Activated naive CD4-positive, alpha-beta T cell treated with anti-CD3 and anti-CD28 coated beads, Interleukin-2, amount 50 U/mL, for 72 hours (primary cell): ENCODE measurements at places on chromosomes 3 and 15.

GRCh38 chr15:79689030-79689429 is 207.8 kb downstream of the MTHFS start:
- DNase-seq, result no peak

- no peak for DNase-seq
These were observed 536 bp downstream of the SNAPC5 start for GRCh38 chr15:66496951-66497501.

DNA sequence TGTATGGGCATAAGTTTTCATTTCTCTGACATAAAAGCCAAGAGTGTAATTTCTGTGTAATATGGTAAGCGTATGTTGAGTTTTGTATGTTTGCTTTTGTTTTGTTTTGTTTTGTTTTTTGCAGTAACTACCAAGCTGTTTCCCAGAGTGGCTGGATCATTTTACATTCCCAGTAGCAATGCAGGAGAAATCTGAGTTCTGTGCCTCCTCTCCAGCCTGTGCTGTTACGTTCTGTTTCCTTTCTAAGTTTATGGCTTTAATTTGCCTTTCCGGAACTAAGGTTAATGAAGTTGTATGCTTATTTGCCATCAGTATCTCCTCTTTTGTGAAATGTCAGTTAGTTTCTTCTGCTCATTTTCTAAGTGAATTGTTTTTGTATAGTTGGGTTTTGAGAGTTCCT is 307.8 kb downstream of the GABRG3 start:
- no peak for DNase-seq

DNA sequence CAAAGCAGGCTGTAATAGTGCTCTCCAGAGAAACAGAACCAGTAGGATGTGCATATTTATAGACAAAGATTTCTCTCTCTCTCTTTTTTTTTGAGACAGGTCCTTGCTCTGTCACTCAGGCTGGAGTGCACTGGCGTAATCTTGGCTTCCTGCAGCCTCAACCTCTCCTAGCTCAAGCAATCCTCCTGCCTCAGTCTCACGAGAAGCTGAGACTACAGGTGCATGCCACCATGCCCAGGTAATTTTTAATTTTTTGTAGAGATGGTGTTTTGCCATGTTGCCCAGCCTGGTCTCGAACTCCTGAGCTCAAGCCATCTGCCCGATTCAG is 67.1 kb upstream of the CHD2 start:
- DNase-seq, result no peak

DNA sequence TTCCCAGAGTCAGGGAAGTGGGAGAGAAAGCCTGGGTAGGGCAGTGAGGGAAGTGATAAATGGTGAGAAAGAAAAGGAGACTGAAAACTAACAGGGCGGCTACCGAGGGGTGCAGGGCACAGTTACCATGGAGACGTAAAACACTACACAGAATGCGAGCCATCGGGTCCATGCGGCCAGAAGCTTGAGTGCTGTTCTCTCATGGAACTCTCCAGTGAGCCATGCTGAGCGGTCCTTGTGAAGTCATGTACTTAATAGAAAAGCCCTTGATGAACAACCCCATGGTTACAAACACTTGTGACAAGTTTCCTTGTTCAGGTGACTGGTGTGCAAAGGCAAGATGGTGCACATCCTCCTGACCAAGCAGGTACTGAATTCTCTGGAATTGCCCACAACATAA is 3.7 kb upstream of the PLA2G4F start:
- DNase-seq, result no peak

DNA sequence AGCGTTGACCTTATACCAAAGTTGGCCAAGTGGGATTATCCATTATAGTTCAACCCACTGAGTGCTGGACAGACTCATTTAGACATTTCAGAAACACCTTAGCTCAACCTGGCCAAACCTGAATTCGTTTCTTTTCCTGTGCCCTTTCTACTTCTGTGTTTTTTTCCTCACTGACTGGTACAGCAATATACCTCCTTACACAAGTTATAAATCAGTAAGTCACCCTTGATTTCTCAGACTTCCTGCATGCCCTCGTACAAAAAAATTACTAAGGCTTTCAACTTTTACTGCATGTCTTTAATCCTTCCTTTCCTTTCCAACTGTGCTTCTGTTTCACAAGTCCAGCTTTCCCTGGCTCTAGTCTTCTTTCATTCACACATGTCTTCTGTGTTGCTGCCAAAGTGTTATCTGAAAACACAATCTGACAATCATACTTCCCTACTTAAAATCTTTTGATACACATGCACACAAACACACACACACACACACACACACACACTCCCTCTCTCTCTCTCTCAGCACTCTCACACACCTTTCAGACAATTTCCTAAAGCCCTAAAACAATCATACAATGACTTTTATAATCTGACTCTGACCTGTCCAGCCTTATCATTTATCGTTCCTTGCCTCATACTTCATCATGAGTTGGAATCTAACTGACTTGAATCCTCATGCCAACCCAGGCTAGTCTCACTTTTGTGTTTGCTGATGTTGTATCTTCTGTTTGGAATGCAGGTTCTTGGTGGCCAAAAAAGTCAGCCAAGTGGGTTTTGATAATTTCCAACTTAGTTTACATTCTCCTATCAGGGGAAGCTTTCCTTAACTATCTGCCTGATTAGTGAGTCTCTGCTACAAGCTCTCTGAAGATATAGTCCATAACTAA is 436.4 kb downstream of the NAALADL2 start:
- DNase-seq, result no peak

DNA sequence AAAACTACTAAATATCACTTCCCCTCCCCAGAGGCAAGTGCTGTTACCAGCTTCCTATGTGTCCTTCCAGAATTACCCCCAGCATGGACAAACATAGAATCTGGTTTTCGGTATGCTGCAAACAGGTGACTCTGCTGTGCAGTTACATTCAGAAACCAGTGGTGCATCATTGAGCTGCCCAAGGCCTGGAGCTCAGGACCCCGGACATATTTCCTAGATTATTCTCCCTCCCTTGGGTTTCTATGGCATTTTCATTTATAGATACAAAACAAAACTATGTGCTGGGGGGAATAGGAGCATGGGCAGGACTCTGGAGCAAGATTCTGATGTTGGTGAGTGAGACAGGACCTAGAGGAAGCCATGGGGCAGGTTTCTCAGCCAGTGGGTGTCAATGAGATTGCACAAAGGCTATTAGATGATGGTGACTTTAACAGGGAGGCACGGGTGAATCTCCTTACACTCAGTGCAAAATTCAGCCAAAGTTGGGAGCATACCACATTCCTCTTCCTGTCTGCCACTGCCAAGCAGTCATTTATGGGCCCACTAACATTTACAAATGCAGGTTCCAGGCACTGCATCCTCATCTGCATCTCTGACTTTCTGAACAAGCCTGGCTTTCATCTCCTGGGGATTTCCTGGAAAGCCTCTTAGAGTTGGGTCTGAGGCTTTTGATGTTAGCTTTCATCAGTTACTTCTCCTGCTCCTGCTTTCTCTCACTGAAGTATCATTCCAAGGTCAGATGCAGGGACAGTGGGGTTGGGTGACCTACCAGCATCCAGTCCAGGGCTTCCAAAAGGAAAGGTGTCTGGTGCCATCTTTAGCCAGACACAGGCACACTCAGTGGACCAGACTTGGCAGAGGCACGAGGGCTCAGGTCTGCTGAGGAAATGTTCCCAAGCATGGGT is 44.5 kb downstream of the CMTM7 start:
- DNase-seq, result no peak

DNA sequence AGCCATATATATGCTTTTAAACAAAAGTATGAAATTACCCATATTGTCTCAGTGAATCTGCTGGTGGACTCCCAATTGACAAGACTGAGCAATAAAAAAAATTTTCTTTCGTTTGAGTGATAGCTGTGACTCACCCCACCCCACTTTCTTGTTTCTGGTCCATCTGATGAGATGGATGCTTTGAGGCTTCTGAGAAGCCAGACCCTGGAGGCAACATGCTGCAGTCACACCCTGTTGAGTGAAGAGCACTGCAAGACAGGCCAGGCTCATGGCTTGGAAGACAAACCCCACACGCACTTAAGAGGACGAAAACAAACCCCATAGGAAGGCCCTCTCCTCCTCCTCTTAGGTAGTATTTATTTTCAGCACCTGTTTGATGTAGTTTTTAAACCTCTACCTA is 276.0 kb upstream of the TTC14 start:
- DNase-seq, result no peak

- no peak for DNase-seq
These were observed 28.8 kb upstream of the GLCE start for GRCh38 chr15:69131362-69132220.

GRCh38 chr15:77607111-77607893 is 25.4 kb downstream of the LINGO1 start:
- DNase-seq, result no peak

GRCh38 chr3:121651684-121652083 is 9.0 kb downstream of the HCLS1 start:
- no peak for DNase-seq

GRCh38 chr3:54032598-54032997 is 89.8 kb upstream of the CACNA2D3 start:
- DNase-seq, result no peak

DNA sequence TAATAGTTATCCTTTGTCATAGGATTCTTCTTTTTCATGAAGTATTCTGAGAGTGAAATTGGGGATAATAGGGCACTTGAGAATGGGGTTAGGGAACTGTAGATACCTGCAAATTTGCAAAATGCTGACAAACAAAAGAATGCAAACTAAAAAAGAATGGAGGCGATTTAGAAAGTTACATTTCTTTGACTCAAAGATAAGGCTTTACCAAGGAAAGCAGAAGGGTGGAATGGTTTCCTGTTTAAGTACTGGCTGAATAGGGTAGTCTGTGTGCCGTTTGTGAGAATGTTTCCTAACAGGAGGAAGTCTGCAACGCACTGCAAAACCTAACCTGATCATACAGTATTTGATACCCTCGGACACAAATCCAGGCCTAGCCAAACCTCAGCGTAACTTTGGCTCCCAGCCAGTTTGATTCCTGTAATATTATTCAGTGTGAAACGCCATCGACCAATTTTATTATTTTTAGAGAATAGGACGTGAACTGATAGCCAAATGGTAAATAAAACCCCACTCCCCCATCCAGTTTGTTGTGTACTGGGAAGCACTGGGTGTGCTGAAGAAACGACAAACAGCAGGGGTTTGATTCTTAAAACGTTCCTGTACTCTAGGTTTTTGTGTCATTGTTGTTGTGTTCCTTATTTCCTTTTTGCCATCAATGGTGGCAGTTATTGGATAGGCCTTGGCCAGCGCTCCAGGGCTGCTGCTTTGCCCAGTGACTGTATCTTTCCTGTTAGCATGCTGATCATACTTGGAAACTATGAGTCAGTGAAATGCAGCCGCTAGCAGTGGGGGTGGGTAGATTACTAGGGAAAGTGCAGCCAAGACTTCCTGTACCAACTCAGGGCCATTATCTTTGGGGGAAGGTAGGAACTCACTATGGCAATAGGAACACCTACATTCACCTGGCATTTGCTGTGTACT is 148.0 kb upstream of the TBL1XR1 start:
- peak; percentile 74 for DNase-seq

GRCh38 chr3:98977520-98977919 is 76.0 kb upstream of the DCBLD2 start:
- DNase-seq, result no peak

DNA sequence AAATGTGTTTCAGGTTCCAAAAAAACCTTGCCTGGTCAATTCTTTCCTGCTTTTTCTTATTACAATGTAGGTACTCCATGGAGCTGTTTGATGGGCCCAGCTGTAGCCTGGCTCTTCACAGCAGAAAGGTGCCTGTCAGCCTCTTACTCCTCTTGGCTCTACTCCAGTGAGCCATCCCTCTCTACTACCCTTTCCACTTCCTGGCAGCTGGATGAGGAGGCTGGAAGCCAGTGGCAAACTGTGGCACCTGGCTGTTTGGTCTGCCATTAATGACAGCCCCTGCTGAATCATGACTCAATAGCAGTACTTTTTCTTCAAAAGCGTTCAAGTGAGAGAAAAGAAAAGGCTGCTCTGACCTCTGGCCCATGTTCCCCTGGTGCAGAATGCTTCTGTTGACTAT is 618.1 kb downstream of the PYDC2 start:
- no peak for DNase-seq

DNA sequence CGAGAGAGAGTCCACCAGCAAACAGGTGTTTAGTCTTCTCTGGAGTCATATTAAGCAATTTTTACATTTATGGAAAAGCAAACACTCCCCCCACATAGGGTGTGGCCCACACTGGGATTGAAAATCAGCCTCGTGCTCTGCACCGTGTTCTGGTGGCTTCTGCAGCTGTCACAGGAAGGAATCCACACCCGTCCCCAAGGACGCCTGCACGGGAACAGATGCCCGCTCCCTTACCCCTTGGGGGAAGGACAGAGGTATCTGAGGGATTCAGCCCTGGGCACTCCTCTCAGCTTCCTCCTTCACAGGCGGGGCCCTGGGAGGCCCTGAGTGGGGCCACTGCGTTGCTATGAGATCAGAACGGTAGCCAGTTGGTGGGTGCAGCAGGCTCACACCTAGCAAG is 27.8 kb downstream of the LIPC start:
- no peak for DNase-seq

DNA sequence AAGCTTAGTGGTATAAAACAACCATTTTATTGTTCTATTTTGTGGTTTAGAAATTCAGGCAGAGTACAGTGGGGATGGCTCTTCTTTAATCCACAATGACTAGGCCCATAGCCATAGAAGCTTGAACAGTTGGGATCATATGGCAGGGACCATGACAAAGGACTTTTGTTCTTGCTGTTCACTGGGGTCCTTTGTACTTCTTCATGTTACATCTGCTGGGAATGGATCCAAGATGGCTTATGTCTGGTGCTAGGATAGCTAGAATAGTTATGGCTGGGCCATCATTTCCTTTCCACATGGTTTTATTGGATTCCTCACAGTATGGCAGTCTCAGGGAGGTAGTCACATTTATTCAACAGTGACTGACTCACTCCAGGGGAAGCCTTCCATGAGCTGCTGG is 427.9 kb upstream of the AGTR1 start:
- no peak for DNase-seq

GRCh38 chr3:3160826-3161225 is 18.7 kb downstream of the CRBN start:
- no peak for DNase-seq

GRCh38 chr3:25033407-25034029 is 394.5 kb upstream of the RARB start:
- DNase-seq, result no peak

GRCh38 chr15:70875001-70875782 is 17.0 kb downstream of the THAP10 start:
- DNase-seq, result no peak

DNA sequence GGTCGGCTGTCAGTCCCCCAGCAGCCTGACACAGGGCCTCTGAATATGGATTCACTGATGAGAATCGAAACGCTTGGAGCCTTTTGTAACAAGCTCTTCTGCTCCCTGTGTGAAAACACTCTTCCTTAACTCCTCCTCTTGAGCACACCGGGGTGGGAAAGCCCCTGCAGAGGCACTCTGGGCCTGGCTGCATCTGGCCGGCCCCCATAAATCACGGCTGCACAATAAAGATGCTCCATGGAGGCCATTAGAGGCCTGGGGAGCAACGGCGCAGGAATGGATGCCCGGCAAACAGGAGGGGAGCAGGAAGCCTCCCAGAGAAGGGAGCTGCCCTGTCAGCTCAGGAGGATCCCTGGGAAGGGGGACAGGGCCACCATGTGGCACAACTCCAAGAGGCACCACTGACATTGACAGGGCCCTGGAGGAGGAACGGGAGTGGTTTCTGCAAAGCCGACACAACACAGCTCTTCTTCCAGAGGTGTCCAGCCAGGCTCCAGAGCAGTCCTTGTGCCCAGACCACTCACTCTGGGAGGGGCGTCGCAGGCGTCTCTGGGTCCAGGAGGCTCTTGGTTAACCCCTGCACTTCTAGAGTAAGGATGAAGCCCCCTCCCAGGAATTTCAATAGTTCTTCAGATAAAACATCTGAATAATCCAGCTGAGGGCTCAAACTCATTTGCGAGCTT is 509.3 kb upstream of the PPP2R3A start:
- no peak for DNase-seq
